Stimulated activated naive B cell treated with anti-CD40 and anti-IgM and Interleukin-4, amounts not matched to agents 10 μg/mL and 1 μg/mL and 100 μg/mL, for 72 hours (primary cell): ENCODE measurements at places on chromosomes 2 and 18.

DNA sequence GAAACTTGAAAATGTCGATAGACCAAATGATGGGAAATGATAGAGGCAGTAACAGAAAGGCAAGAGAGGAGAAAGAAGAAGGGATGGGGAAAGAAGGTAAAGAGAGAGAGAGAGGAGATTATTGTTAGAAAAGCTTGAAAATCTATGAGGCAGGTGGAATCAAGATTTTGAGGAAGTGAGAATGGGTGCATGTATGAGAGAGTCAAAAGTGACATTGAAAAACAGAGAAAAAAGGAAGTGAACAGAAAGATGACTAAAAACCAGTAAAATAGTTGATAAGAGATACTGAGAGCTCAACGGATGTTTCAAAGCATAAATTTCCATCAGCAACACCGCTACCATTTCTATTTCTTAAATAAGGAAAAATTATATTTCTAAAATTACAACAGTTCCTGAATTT is 327.4 kb upstream of the CWC22 start:
- DNase-seq: no peak

DNA sequence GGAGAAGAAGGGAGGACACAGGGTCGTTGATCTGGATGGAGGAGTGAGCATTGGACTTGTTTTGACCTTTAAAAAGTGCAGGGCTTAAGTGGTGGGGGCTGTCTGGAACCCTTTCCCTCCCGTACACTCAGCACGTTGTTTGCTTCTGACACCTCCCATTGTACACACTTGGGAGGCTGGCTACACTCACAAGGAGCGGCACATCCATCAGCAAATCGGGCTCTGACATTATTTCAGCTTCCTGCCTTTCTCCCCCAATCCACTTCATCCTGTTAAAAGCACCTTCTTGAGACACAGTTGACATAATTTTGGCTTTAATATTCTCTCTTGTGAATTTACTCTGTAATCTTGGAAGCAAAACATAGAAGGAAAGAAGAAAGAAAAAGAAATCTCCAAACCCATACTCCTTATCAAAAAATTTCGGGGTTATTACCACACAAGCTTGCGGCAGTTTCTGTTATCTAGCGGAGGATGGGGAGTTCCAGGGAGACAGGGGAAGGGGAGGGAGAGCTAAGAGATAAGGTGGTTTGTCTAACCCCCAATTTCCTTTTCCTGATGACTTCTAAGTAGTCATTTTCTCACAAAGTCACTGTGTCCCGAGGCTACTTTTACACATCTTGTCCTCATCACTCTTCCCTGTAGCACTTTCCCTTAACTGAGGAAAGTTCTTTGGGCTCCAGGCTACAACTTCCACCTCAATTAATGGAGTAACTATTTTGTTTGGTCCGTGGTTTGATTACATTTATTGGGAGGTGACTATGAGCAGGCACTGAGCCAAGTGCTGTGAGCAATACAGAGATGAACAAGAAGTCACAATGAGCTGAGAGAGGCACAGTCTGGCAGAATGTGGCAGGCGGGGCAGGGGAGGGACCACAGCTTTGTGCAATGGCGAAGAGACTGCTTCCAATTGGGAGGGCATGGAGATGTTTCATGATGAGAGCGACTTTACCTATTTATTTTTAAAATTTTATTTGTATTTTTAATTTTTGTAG is 240.1 kb upstream of the MEX3C start:
- no peak for DNase-seq

- no peak for DNase-seq
These were observed 4.1 kb downstream of the MTCL1 start for GRCh38 chr18:8709248-8710059.

DNA sequence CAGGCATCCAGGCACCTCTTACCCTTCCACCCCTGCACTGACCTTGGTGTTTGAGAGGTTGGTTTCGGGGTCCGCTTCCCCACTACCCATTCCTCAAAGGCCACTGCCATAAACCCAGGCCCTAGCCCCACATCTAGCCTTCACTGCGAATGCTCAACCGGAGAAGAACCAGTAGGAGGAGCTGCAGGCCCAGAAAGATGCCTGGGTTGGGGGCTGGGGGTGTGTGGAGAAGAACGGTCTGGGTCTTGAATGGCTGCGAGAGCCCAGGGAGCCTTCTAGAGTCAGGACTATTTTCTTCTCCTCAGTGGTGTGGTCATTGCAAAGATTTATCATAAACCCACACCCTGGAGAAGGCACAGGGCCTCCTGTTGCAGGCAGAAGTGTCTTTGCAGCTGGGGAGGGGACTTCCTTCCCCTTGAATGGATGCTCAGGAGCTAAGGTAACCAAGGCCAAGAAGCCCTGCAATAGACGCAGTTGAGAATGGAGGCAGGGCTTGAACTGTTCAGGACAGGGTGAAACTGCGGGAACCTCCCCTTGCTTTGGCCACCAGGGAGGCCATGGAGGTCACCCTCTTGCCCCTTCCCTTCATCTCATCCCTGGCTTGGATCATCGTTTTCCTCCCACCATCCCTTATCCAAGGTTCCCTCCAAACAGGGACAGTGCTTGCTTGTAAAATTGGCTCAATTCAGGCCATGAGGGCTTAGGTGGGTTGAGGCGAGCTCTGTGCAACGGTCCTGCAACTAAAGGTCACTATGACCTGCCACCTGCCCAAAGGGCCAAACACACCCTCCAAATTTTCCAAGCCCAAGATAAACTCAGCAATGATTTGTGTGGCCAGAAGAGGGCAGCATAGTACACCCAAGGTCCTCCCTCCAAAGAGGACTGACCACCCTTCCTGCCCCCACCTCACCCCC is 20.9 kb downstream of the THNSL2 start:
- no peak for DNase-seq

DNA sequence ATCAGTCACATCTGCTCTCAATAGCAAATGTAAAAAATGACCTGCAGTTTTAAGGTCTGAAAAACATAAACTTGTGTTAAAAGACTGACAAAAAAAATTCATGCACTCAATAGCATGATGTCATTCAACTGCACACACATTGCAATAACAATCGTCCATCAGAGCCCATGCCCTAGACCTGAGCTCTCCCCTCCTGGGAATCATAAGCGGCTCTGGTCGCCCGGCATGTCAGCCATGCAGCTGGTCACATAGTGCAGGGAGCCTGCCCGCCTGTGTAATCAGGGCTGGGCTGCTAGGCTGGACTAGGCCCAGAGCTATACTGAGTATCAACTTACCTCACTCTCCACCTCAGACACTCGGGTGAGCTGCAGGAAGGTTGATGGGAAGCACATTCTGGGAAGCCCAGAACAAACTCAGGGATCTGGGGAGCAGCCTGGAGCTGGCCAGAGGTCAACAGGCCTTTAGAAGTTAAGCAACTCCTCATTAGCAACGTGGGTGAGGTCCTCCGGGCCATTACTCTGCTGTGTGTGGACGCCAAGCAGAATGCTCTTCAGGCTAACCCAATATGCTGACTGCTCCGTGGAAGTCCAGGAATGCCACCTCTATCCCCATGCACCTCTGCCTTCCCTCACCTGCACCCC is 165.5 kb downstream of the TTC32 start:
- no peak for DNase-seq

DNA sequence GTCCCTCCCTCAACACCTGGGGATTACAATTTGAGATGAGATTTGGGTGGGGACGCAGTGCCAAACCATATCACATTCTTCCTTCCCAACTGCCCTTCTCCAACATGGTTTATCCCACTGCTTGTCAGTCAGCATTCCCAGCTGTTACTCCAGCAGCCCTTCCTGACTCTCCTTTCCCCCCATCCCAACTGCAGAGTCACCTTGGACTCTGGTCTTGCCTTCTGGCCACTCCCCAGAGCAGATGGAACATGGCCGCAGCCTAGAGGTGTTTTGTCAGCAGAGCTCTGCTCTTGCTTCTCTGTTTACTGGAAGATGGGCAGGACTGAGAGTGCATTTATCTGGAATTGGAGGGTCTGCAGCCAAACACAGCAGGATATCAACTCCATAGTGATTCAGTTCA is 51.2 kb upstream of the MEX3C start:
- no peak for DNase-seq

DNA sequence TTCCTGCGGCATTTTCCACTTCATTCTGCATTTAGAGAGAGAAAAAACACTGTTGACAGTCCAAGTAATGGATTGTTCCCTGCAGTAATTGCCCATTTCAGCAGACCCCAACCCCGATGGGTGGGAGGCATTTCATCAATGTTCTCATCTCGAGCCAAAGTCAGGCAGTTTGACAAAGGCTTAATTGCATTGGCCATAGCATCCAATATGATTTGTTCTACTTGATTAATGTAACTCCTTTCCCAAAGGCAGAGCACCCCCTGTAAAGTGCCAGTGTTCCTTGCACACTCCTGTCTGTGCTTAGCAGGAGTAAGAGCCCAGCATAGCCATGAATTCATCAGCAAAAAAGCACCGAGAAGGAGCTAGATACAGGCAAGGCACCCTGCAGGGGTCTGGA is 174.4 kb downstream of the SEPTIN10 start:
- DNase-seq: no peak

- DNase-seq: no peak
These were observed 18.8 kb upstream of the MRPL33 start for GRCh38 chr2:27752551-27753237.
